GM20000 (cell line): ENCODE measurements at places on chromosomes 7 and 10.

- peak; percentile 16 for DNase-seq
Observed at GRCh38 chr7:106255246-106255645, 29.5 kb downstream of the NAMPT start.

GRCh38 chr10:13670311-13670710, 83.5 kb downstream of the PRPF18 start:
- DNase-seq: no peak

- DNase-seq: no peak
Observed at GRCh38 chr7:29349362-29349761, 154.8 kb downstream of the CHN2 start.

- no peak for DNase-seq
Observed at GRCh38 chr10:66501356-66501755, 424.5 kb upstream of the LRRTM3 start.

DNA sequence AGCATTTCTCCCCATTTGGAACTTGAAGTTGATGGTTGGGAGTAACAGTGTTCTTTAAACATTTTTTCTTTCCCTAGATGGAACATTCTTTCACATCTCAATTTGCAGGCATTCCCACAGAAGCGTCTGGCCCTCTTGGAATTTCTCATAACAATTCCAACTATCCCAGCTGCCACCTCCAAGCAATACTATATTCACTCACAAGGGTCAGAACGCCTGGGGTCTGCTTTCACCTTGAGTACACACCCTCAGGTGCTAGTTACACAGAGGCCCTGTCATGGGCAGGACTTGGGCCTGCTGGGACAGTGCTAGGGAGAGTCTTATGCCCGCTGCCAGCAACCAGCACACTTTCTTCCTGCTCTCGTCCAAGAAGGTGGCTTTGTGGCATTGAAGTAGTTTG, 136.5 kb downstream of the JCAD start:
- no peak for DNase-seq

- DNase-seq: no peak
Observed at GRCh38 chr7:15335390-15335789, 226.4 kb downstream of the AGMO start.

GRCh38 chr7:99331002-99331401, 5.3 kb downstream of the ARPC1A start:
- DNase-seq: no peak

GRCh38 chr7:84697506-84697905, 489.4 kb downstream of the SEMA3D start:
- DNase-seq: no peak

GRCh38 chr7:262251-262572, 27.8 kb upstream of the FOXL3 start:
- no peak for DNase-seq

- no peak for DNase-seq
Observed at GRCh38 chr10:110822712-110823311, 48.9 kb upstream of the PDCD4 start.

- no peak for DNase-seq
Observed at GRCh38 chr10:86059892-86060291, 306.7 kb downstream of the GRID1 start.

- DNase-seq: no peak
Observed at GRCh38 chr7:131281266-131282048, 46.2 kb upstream of the MKLN1 start.

DNA sequence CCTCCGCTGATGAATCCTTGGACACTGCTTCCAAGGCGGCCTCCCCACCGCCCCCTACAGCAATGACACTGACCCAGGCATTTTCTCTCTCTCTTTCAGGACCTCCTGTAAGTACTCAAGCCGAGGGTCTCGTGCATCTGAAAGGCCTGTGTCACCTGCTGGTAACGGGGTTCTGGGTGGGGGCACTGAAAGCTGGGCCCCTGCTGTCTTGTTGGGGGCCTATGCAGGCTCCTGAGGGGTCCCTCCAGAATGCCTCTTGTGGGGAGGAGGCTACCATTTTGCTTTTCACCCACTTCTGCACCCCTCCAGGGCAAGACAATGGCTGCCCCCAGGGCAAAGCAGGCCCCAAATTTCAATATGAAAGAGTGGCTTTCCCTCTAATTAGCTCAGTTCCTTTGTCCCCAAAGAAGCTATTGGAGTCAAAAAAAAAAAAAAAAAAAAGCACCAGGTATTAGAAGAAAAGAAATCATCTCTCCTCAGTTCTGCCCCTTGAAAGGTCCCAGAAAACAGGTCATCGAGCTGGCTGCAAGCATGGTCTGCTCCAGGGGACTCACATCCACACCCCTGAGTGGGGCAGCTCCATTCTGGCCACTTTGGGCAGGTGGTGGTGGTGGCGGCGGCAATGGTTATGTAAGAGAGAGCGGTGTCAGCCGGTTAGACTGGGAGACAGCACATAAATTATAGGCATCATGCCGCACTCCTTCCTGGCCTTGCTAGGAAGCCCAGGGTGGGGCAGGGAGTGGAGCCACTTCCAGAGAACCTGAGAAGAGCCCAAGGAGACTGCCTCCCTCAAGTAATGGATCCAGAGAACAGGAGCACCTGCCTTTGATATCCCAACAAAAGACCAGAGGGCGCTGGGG, 66.2 kb downstream of the COL13A1 start:
- no peak for DNase-seq

DNA sequence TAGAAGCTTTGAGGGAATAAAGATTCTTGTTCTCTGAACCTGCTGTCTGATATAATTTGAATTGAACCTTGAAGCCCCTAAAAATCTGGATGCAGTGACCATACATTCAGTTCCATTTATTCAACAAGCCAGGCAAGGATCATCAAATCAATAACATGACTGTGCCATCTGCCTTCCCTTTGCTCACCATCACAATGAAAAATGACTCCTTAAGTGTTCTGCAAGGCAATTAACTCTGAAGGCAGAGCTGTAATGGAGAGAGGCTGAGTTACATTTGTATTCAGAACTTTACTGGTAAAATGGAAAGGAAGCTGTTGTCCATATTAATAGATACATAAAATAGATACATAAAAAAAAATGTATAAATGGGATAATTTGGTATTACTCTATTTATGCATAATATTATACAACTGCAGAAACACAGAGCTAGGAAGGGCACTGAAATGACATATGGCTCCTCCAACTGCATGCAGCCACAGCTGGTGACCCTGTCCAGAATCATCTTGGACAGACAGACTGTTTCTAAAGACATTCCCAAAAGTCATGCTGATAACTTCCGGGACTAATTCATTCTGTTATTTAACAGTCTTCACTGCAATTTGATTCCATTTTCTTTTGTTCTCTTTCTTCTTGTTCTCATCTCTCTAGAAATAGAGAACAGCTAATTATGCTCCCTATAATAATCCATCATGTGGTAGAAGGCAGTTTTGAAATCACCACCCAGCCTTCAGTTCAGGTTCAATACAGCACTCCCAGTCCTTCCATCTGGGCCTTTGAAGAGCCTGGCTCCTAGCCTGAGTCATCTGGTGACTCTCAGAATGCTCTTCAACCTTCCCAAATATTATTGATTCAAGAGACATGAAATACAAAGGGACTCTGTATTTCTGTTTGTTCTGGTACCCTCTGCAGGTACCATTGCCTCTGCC, 412.6 kb downstream of the GFRA1 start:
- DNase-seq: no peak

- no peak for DNase-seq
Observed at GRCh38 chr10:1679821-1680650, 57.3 kb downstream of the ADARB2 start.

- no peak for DNase-seq
Observed at GRCh38 chr10:24156686-24157085, 52.3 kb upstream of the KIAA1217 start.

GRCh38 chr7:149735181-149735602, 38.2 kb downstream of the ZNF467 start:
- no peak for DNase-seq

DNA sequence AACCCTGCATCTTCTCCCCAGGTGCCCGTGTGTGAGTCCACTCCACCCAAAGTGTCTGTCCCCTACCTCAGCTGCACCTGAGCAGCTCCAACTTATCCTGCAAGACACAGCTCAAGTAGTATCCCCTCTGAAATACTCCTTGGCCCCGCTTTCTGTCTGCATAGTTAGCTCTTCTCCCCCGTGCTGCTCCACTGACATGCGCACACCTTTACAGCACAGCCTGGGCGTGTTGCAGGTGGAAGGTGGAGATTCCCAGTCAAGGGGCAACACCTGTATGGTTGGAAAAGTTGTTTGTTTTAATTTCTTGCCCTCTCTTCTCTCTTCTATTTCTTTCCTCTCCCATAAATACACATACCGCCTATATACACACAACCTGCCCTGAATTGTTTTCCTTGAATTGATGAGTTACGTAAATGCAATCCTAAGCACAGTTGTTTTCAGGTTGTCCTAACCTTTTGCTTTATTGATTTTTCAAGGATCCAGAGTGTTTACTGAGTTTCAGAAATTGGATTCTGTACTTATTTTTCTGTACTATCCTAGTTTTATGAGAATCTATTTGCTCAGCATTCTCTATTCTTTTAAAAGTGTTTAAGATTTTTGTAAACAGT, 14.9 kb downstream of the MET start:
- no peak for DNase-seq

- peak; percentile 31 for DNase-seq
Observed at GRCh38 chr7:132518102-132518838, 58.0 kb downstream of the PLXNA4 start.

- no peak for DNase-seq
Observed at GRCh38 chr10:127299956-127300689, 103.7 kb upstream of the INSYN2A start.

- no peak for DNase-seq
Observed at GRCh38 chr10:78685466-78686103, 383.2 kb upstream of the ZMIZ1 start.

GRCh38 chr7:83614112-83614511, 34.8 kb downstream of the SEMA3E start:
- no peak for DNase-seq

DNA sequence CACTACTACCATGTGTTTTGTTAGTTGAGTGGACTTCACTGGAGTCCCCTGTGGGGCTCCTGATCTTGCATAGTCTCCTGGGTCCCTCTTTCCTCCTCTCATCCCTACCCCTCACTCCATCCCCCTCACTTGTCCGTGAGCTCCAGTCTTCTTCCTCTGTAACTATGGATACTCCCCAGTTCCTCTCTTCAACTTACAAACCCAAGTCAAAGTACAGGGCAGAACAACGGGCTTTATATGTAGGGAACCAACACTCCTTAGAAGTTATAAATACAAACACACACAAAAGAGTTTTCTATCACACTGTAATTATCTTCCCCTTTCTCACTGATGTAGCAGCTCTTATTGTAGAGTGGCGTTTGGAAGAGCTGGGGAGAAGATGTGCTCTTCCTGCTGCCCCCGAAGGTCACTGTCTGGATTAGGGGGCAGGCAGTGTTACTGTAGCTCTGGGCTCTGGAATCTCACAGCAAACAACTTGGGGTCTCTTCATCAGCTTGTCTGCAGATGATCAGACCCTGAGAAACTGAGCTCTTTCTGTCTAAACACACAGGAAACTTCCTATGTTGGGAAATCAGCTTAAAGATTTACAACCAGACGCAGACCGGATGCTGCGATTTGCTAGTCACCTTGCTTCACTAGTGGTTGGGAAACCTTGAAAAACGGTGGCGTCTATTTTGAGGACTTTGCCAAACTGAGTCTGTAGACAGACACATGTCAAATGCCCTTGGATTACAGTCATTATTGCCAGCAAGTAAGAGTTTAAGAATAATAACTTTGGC, 13.6 kb downstream of the SNX10 start:
- no peak for DNase-seq

GRCh38 chr7:48094861-48095293, 5.8 kb downstream of the UPP1 start:
- DNase-seq: no peak

DNA sequence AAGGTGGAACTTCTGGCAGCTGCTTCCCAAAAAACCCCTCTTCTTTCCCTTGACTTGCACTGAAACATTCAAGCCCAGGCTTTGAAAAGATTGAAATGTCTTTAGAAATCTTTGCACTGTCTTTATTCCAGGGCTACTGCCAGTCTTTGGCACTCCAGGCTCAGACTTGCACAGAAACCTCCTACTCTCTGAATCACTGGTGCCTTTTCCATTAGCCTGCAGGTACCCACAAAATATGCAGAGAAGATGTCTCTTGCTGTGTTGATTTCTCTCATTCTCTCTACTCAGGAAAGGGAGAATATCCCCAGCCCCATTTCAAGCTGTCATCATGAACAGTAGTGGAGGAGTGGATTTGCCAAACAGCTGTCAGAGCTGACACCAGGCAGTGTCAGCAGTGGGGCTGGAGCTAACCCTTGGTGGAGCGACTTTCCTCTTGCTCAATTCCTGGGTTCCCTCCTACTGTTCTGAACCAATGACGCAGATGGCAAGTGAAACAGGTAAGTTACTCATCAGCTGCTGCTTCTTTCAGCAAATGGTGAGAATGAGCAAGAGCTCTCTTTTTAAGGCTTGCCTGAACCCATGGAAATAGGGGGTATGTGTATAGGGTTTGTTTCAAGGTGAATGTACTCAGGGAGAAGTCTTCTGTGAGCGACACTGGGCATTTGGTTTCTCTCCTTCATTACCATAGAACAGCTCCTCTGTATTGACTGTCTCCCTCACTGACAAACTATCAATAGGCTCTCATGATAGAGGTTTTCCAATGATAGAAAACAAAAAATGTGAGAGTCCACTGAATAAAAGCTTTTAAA, 362.4 kb downstream of the ADRA2A start:
- no peak for DNase-seq

DNA sequence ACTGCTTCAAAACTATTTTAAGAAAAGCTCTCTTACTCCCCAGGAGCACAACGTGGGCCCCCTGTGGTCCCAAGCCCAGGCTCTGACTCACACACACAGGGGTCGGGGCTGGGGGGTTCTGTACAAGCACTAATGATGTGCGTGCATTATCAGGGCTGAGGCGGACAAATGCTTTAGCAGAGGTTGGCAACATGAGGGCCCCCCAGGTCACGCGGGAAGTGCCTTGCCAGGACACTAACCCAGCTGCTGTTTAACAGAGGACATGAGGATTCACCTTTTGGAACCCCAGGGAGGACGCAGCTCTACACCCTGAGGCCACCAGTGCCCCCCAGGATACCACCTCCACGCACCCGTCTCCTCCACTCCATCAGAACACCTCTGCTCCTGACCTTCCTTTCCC, 342.8 kb downstream of the DNAJB6 start:
- no peak for DNase-seq

- no peak for DNase-seq
Observed at GRCh38 chr7:89605362-89605761, 548.9 kb upstream of the STEAP1 start.

- no peak for DNase-seq
Observed at GRCh38 chr10:8187171-8187666, 132.7 kb downstream of the GATA3 start.

GRCh38 chr10:21532694-21533466, 1.2 kb upstream of the MLLT10 start:
- DNase-seq: no peak

DNA sequence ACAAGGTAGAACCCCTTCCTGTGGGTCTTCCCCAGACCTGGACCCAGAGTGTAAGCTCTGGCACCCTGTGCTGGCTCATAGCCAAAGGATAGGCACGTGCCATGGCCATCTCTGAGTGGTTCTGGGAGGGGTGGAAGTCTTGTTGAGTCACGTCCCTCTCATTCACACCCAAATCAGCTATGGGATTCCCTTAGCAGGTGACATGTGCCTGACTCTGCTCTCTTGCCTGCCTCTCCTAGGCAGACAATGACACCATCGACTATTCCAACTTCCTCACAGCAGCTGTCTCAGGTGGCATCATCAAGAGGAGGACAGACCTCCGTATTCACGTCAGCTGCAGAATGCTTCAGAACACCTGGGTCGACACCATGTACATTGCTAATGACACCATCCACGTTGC, 59.8 kb downstream of the C10orf120 start:
- DNase-seq: no peak

- no peak for DNase-seq
Observed at GRCh38 chr7:91543646-91544045, 279.4 kb downstream of the FZD1 start.
